Frontal cortex (tissue), 4 donors: ENCODE measurements at places on chromosomes 3 and 15. TPM values are rescaled to one million over a fixed set of nuclear protein-coding genes. Genes with fewer than 3 reads are reported as not detected.

Gene ISLR
- 12.6 TPM for total RNA-seq

Gene SEMA3G
- 4.1 TPM for total RNA-seq

Gene TP63
- total RNA-seq: 0.41 TPM

Gene TMEM115
- total RNA-seq: 18.3 TPM

Gene SAMMSON
- not detected for total RNA-seq

Gene SUSD5
- total RNA-seq: 2.0 TPM

Gene MESP1
- total RNA-seq: 2.0 TPM

Gene HMG20A
- total RNA-seq: 48.9 TPM

GRCh38 chr3:181017690-181018089, 28.2 kb upstream of the DNAJC19 start:
- no peak for DNase-seq

GRCh38 chr3:171339598-171339997, 120.6 kb downstream of the TNIK start:
- no peak for DNase-seq

DNA sequence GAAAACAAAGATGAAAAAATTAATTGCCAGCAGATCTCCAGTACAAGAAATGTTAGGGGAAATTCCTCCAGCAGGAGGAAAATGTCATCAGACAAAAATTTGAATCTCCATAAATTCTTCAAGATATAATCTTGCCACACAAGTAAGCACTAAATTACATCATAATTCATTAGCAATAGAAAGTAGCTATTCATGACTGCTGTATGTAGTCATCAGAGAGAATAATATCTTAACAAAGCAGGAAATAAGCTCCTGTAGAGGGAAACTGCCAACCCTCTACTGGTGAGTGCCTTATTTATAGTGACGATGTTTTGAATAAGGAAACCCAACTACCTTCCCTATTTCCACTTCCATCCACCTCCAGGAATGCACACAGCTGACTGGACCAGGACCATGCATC, 15.8 kb upstream of the SLC27A2 start:
- no peak for DNase-seq

GRCh38 chr15:58114812-58115211, 23.4 kb upstream of the AQP9 start:
- DNase-seq: no peak

DNA sequence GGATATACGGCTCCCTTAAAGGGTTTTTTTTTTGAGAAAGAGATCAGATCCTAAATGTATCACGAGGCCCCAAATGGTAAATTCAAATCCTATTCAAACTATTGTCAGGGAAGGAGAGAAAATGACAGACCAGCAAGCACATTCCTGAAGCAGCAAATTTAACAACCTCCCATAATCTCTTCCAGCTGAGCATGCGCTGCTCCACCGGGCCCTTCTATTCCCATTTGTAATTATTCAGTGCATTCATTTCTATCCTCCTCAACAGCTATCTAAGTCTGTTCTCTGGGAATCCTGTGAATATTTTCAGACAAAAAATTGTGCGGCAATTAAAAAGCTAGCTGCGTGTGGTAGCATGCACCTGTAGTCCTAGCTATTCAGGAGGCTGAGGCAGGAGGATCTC, 43.2 kb downstream of the MAGI1 start:
- no peak for DNase-seq

DNA sequence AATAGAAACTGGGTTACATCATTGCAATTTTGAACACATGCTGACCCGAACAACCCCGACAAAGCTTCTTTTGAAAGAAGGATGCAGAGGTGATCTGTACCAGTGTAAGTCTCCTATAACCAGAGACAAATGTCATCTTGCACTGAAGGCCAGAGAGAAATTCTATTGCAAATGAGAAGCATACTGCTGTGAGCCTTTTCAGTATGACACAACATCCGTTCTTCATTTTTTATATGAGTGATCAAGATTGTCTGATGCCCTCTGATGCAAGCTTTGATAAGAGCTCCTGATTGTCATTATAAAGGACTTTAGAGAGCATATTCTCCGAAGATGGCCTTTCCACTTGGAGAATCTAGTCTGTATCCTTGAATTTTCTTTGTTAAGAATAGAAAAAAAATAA, 36.9 kb downstream of the PCOLCE2 start:
- no peak for DNase-seq

DNA sequence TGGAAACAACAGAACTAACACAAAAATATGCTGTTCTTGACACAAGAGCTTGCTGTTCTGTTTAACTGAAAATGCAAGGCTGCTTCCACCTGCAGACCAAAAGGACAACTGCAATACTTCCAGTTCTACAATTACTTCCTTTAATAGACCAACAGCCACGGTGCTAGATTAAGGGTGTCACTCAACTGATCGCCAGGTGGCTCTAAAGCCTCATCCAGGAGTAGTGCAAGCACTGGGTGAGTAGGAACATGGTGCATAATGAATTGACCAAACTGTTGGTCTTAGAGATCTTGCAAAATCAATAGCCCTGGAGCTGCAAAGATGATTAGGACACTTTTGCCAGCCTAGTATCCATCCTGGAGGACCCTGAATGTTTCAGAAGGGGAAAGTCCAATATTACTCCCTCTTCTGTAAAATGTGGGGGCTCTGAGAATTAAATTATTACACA, 3.6 kb upstream of the CLDN16 start:
- DNase-seq: no peak

GRCh38 chr3:151686257-151686656, 47.5 kb upstream of the AADACL2 start:
- DNase-seq: no peak

DNA sequence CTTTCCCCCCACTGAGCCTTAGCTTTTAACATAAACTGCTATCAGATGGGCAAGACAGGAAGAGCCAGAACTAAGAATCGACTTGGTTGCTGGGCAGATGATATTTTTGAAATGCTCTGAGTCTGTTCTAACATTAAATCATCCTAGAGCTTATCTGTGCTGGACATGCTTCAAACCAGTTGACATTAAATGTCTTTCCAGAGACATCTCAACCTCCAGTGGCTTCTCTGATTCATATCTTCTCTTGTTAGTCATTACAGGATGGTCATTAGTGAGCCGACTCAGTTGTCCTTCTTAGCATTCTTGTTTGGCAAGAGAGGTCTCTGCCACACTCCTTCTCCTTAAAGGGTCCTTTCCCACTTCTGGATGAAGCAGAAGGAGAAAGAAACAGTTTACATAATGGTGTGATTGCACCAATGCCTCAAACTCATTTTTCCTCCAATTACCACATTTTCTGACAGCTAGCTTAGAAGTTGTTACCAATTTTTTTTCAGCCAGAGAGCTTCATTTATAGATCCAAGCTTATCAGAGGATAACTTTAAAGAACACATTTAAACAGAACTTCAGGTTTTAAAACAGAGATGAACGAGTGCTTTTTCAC, 21.7 kb upstream of the SYN2 start:
- DNase-seq: no peak
